ENCODE measurements at places on chromosomes 11 and 22. TPM values are rescaled to one million over a fixed set of nuclear protein-coding genes. Genes with fewer than 3 reads are reported as not detected.

DNA sequence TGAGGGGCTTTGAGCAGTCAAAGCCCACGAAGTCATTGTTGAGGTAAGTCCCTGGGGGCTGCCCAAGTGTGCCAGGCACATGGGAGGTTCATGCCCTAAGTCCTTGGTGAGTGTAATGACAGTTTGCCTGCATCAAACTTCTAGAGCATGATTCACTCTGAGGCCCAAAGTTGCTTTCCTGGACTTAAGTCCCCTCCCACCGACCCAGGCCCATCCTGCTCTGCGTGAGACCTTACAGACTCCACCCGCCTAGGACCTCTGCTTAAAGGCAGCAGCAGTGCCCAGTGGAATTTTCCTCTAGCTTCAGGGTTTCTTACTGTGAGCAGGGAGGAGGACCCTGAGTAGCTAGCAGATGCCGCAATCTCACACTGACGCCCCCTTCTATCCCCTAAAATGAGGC is 5.7 kb upstream of the PVALB start:
- no peak for DNase-seq

DNA sequence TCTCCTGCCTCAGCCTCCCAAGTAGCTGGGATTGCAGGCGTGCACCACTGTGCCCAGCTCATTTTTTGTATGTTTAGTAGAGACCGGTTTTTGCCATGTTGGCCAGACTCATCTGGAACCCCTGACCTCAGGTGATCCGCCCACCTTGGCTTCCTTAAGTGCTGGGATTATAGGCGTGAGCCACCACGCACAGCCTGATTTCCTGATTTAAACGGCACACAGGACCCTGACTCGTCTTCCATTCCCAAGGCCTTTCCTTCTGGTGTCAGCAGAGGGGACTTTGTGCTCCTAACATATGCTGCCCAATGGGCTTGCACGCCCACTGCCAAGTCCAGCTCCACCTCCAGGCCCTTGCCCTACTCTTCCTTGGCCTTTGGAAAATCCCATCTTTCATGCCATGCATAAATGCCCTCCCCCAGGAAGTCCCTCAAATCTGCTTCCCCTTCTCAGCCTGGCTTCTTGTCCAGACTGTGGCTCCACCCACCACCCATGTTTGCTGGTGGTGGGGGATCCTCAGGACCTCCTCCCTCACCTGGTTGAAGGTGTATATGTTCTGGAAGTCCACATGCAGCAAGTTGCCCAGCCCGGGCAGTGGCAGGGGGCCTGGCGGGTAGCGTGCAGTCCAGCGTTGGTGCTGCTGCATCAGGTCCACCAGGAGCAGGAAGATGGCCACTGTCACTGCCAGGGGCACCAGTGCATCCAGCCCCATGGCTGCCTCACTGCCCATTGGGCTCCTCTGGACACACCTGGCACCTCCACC is 23.9 kb upstream of the CYP2D6 start:
- no peak for DNase-seq

DNA sequence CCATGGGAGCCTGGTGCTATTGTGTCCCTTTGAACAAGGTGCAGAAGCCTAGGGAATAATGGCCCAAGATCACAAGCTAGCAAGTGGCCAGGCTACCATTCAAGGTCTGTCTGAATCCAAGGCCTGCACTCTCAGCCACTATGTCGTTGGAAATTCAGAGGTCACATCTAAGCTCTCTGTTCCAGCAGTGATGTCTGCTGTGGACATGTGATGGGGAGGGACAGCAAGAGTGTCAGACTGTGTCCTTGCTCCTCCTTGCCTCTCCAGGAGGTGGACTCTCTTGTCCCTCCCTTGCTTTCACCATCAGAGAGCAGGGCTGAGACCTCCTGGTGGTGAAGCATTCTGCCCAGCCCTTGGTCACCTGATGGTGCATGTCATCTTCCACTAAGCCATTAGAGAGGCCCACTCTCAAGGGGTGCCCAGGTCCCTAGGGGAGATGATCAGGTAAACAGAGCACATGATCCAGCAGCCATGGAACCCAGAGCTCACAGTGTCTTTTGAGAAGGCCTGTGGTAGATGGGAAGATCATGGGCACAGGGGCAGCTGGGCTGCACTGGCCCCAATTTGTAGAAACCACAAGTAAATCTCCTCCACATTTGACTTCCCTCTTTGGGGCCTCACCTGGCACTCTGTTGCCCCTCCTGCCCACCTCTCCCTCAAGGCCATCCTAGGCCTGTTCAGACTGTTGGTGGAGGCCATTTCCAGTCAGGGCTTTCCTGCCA is 37.1 kb upstream of the SUSD2 start:
- no peak for DNase-seq

DNA sequence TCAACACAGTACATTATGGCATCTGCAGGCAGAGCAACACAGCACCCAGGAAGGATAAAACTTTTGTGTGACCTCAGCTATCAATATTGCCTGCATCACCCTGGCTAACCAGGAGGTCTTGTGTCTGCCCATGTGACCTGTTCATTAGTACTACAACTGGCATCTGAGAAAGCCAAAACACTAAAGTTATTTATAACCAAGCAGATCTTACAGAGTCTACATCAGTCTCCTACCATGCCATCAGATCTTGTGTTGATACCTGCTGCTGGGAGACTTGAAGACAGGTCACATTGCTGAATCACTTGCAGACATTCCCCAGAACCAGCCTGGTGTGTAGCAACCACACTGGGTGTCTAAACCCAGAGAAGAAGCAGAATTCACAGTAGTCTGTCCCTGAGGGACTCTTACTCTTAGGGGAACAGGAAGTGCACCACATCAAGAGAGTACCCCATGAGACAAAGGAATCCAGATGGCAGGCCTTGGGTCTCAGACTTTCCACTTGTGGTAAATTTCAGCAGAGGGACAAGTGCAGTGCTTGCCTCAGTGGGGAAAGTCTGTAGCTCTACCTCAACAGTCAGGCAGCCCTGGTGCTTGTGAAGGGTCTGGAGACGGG is 7.0 kb downstream of the OR9G1 start:
- DNase-seq, result no peak

Gene SCN2B
- 22.0 TPM for total RNA-seq

DNA sequence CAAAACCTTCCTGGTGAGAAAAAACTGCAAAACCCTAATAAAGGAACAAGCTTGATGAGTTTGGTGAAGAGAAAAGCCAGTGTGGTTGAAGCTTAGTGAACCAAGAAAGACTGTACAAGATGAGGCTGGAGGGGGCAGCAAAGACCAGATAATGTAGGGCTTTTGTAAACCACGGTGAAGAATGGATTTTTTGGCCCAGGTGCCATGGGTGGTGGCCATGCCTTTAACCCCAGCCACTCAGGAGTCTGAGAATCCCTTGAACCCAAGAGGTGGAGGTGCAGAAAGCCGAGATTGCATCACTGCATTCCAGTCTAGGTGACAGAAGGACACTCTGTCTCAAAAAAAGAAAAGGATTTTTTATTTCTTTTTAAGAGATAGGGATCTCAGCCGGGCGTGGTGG is 5.0 kb upstream of the ZDHHC5 start:
- DNase-seq, result no peak

DNA sequence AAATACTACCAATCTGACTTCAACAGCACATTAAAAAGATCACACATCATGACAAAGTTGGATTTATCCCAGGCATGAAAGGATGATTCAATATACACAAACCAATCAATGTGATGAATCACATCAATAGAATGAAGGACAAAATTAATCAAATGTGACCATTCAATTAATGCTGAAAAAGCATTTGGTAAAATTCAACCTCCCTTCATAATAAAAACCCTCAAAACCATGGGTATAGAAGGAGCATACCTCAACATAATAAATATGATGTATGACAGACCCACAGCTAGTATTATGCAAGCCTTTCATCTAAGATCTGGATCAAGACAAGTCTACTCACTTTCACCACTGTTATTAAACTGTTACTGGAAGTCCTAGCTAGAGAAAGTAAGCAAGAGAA is 921.7 kb upstream of the RAG2 start:
- DNase-seq, result no peak

GRCh38 chr11:6646576-6646917 is 9.1 kb downstream of the DCHS1 start:
- peak; percentile 52 for DNase-seq

GRCh38 chr11:134452026-134452837 is 40.2 kb upstream of the B3GAT1 start:
- DNase-seq, result no peak

DNA sequence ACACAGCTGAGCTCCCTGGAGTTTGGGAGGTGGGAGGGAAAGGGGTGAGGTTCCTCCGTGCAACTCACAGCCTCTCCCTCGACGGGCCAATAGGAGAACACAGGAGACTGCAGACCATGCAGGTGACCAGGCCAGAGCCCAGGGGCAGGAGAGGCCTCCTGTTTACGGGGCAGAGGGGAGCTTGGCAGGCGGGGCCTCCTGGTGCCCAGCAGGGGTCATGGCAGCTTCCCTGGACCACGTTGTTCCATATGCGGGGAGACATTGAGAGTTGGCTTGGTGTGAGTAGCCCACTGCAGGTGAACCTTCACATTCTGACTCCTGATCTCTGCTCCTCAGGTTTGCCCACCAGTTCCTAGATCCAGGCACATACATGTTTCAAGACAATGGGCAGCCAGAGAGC is 19.3 kb upstream of the XKR3 start:
- no peak for DNase-seq

DNA sequence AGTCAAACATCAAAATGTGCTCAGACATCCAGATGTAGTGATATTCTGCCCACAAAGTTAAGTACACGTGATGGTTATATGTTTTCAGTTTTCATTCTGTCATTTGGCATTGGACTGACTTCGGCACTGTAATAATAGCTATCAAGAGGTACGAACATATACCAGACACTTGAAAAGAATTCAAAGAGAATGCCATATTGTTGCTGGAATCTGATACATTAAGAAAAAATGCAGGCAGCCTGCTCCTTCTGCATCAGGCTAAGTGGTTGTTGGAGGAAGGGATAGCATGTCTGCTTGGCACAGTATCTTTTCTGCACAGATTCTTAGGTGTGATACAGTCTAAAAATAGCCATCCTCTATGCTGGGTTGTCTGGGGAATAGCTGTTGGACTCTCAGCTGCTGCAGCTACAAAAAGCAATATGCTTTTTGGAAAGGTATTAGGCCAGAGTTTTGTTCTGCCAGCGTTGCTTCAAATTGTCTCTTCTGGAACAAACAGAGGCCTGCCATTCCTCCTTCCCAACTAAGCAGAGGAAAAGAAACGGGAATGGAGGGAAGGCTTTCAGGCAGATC is 892.6 kb downstream of the TBC1D22A start:
- DNase-seq, result no peak

- no peak for DNase-seq
These were observed 60.3 kb downstream of the SYTL2 start for GRCh38 chr11:85750646-85751045.

DNA sequence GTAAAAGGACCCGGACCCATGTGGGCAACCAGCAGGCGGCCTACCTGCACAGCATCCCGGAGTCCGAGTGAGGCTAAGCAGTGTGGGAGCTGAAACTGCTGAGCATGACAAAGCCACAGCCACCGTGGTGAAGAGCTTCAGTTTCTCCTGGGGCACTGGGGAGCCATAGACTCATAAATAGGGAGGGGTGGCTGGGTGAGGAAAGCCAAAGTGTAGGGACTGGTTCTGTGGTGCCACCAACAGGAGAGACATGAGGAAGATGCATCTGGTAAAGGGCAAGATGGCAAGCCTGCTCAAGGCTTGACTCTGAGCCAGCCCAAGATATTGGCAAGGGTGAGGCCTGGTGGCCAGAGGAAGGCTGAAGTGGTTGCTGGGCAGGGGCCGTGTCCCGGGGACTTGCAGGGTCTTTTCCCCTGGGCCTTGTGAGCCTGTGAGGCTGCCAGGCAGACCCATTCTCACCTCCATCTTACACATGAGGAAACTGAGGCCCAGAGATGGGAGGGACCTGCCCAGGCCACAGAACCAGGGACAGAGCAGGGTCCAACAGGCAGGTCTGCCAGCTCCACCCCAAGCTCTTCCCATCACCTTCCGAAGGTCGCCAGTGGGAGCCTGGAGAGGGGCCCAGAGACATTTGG is 30.4 kb downstream of the CYTH4 start:
- DNase-seq, result no peak

GRCh38 chr11:112523951-112524350 is 263.3 kb upstream of the PLET1 start:
- no peak for DNase-seq

Gene RCN1
- total RNA-seq, result 20.4 TPM

DNA sequence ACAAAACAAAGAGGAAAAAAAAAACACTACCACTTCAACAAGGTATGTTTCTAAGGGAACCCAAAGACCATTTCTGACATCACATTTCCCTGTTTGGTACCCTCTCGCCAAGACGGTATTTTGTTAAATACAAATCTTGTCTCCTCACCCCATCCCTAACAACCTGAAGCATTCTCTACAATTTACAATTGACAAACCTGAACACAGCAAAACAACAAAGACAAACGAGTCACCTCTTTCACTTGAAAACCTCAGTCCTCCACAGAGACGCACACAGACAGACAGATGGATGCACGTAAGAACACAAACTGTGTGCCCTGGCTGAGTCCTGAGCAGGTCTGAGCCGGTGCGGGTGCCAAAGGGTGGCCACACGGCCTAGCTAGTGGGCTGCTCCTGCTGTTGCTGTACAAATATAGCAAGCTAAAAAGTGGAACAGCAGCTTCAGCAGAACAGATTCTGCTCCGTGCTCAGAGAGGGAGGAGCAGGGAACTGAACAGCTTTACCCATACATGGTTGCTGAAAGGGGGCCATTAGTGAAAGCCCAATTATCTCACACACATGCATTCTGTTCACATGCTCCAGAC is 28.5 kb downstream of the CELF1 start:
- DNase-seq, result no peak

Gene OR51B2
- not detected for total RNA-seq

Gene MED17
- total RNA-seq, result 20.9 TPM

DNA sequence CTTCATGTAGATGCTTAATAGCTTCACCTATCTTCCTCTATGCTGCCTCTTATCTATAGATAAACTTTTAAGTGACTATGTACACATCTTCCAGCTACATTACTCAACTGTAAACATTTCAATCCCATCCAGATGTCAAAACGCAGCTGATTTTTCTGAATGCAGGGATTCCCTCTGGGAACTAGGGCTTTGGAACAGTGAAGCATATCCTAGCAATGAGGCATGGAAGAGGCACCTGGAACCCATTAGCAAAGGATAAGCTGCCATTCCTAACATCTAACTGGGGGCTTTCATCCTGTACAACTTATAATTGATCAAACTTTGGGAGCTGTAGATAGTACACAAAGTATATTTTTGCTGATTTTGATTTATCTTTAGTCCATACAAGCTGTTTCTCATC is 40.8 kb upstream of the OPCML start:
- DNase-seq, result no peak

- no peak for DNase-seq
These were observed 48.0 kb upstream of the SLC5A1 start for GRCh38 chr22:31995046-31995445.

GRCh38 chr11:11477695-11478420 is 124.8 kb upstream of the CSNK2A3 start:
- DNase-seq, result no peak

- DNase-seq, result no peak
These were observed 223.8 kb downstream of the FAM76B start for GRCh38 chr11:95565724-95566141.

GRCh38 chr11:6270584-6271246 is 11.1 kb downstream of the CCKBR start:
- no peak for DNase-seq

All from heart left ventricle (tissue), 16 donors.